NAMALWA (cell line): ENCODE measurements at places on chromosomes 12 and 14.

- peak; percentile 28 for DNase-seq
These were observed 91.8 kb upstream of the RIC8B start for GRCh38 chr12:106682594-106683234.

- no peak for DNase-seq
These were observed 94.7 kb upstream of the DDHD1 start for GRCh38 chr14:53247596-53248370.

DNA sequence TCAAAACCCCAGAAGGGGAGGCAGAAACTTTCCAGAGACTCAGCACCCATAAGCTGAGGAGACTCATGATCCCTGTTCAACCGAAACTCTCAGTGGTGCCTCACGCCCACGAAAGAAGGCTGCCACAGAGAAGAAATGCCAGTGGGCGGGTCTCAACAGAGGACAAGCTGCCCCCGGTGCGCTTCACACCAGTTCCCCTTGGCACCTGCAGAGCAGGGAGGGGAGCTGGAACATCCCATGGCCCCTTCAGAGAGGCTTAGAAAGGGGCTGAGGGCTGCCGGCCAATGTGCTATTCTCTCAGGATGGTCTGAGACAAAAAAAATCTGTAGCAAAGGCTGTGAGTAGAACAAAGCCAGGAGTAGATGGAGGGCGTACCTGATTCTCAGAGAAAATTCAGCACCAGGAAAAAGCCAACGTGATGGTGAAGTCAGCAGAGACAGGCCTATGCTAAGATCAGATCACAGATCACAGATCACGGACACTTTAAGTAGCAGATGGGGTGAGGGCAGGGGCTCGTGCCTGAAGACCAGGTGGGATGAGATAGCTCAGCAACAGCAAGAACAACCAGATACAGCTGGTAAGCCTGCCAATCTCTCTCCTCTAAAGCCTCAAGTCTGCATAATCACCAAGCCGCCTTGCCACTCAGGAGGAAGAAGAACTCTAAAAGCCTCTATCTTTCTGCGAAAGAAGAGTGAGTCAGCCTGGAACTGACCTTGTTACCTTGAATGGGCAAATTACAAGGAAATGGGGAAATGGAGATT is 206.4 kb upstream of the GRIP1 start:
- no peak for DNase-seq

DNA sequence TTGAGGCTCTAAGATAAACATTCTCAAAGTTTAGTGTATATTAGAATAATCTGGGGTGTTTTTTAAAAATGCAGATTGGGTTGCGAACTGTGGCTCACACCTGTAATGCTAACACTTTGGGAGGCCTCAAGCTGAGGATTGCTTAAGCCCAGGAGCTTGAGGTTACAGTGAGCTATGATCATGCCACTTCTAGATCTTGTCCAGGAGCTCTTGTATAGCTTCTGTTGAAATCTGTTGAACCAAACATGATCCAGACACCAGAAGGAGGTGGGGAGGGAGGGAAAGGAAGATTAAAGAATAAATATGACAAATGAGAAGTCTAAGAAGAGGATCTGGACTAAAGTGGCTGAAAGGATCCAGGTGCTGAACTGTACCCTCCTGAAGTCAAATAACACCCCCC is 14.4 kb downstream of the PDE1B start:
- DNase-seq: no peak

DNA sequence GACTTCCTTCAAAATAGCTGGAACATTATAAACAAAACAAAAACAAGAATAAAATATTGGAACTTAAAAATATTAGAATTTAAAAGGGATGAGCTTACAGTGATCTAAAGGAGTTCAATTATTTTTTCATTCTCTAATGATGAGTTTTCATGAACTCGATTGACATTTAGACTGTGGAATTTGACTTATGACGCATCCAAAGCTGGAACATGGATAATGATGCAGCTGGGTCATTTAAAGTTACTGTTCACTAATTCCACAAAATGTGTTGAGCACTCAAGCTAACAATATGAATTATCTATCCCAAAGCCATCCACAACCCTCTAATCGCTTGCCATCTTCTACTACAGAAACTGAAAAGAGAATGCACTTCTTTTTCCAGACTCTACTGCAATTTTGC is 42.5 kb downstream of the LIN7A start:
- DNase-seq: no peak

DNA sequence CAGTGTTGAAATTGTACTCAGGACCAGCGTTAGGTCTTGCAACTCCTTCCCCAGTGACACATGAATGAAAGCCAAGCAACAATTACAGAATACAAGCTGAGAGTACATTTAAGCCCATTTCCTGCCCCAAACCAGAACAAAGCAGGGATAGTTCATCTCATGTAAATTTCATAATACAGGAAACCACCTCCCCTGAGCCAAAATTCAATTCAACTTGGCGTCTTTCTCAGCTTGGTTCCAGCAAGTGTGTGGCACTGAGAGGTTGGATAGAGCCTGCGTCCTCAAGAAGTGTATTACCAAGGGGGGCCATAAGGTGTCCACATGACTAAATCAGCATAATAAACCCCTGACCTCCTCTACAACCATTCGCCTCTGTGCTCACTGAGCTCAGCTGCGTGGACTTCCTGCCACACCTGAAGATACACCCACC is 278.9 kb upstream of the CRY1 start:
- no peak for DNase-seq

DNA sequence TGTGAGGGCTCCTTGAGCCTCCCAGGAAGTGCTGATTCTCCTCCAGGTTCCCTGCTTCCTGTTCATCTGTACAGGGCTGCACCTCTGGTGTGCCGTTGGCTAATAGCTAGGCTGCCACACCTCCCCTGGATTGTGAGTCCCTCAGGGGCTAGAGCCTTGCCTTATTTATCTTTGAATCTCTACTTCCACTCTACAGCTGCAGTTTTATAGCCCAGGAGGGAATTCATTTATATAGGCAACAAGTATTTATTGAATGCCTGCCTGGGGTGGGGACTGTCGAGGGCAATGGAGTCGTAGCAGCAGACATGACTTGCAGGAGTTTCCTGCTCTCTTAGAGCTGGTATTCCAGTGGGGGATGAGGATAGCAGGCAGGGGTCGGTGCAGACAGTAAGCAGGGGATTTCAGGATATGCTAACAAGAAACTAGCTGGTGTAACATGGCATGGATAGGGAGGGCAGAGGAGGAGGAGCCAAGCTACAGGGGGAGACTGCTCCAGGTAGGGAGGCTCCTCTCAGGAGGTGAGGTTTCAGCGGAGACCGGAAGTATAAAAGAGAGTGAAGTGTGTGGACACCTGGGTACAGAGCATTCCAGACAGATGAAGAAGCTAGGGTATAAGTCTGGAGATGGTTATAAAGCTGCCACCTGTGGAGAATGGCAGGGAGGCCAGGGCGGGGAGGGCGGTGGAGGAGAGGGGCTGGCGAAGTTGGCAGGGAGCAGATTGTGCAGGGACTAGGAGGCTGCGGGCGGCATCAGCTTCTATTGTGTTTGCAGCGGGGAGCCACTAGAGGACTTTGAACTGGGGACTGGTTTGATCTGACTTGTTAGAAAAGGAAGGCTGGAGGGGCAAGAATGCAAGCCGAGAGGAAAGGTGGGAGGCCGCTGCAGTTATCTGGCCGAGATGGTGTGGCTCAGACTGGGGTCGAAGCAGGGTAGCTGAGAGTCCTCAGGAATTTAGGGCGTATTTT is 17.2 kb downstream of the USP30 start:
- no peak for DNase-seq

- DNase-seq: no peak
These were observed 98.6 kb downstream of the GCH1 start for GRCh38 chr14:54803926-54804537.

DNA sequence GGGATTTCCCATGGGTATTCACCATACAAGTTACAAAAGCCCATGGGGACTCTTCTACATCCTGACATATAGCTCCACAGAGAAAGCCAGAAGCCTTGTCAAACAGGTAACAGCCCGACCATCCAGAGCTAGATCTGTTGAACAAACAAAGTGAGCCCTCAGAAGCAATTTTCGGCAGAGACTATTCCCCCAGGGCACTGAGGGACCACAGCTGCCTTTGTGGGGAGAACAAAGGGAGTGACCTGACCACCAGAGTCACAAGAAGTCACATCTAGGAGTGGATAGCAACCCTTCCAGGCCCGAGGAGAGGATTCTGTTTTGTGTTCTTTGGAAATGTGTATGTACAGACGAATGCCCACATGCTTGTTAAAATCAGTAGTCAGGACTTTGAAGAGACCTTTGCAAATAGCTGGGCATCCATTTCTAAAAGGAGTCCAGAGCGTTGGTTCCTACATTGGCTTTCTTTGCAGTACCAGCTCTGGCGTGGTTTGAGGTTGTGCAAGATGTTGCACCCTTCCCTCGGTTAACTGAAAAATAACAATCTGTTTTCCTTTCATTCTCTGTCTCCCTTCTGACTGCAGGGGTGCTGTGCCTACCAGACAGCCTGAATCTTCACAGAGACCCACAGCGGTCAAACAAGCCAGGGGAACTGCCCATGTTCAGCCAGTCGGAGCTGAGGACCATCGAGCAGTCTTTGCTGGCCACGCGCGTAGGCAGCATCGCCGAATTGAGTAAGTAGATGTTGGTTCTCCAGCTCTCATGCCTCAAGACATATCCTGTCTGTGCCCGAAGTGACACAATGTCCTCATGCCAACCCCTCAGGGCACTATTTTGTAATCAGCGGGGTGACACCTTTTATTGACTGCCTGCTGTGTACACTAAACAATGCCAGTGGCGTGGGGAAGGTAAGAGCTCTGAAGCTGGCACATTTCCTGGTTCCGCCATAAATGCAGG is 165.4 kb upstream of the PWP1 start:
- DNase-seq: no peak

GRCh38 chr12:13133886-13134285 is 30.4 kb upstream of the GSG1 start:
- DNase-seq: no peak

DNA sequence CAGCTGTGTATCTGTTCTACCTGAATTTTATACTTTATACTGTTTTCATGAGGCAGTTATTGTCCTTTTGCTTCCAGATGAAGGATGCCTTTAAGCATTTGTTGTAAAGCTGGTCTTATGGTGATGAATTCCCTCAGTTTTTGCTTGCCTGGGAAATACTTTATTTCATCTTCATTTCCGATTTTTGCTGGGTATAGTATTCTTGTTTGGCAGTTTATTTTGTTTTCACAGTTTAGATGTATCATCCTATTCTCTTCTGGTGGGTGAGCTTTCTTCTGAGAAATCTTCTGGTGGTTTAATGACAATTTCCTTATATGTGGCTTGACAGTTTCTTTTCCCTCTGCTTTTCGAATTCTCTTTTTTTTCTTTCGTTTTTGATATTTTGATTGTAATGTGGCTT is 188.1 kb downstream of the NUBPL start:
- no peak for DNase-seq

GRCh38 chr12:113815031-113815430 is 151.1 kb downstream of the RBM19 start:
- no peak for DNase-seq

- DNase-seq: no peak
These were observed 18.9 kb downstream of the PPP2R5C start for GRCh38 chr14:101780390-101780789.

DNA sequence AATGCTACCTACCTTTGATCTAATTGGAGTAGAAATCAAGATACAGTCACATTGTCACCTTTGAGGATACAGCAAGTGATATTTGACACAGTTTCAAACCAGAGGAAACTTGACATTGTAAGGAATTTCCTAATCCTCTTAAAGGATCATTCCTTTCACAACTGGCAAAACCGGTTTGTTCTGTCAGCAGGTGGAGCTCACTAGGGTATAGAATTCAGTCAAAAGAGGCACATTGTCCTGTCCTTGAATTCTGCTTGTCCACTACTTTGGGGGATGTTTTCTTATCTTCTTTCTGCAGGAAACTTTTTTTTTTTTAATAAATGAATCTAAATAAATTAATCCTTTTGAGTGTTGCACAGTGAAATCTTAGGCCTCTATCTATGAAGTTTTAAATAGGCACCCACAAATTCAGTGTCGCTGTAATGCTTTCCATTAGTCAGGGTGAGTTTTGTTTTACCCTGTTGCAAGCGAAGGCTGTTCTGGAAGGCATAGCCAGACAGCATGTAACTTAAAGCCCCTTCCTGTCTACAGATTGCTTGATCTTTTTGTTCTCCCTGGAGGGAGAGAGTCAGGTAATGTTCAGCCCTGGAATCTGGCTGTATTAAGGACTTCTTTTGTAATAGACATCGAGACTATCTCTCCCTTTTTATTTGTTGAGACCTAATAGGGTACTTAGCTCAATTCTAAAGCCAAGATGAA is 285.0 kb upstream of the RGS6 start:
- DNase-seq: no peak

- no peak for DNase-seq
These were observed 43.8 kb downstream of the C12orf75 start for GRCh38 chr12:105374303-105374702.

- DNase-seq: no peak
These were observed 6.8 kb upstream of the LEMD3 start for GRCh38 chr12:65162609-65163008.
